ENCODE measurements at places on chromosomes 16 and 17. TPM values are rescaled to one million over a fixed set of nuclear protein-coding genes. Genes with fewer than 3 reads are reported as not detected.

- H3K4me1 ChIP-seq: no peaks in the 10 kb centered on the region
- no peak for DNase-seq
- no peak overlapping the region for H3K4me3 ChIP-seq
- no peaks in the 10 kb centered on the region for H3K36me3 ChIP-seq
These were observed 49.6 kb upstream of the CLEC19A start for GRCh38 chr16:19235886-19236285.

The HIGD1B gene
- 22.3 TPM for total RNA-seq

DNA sequence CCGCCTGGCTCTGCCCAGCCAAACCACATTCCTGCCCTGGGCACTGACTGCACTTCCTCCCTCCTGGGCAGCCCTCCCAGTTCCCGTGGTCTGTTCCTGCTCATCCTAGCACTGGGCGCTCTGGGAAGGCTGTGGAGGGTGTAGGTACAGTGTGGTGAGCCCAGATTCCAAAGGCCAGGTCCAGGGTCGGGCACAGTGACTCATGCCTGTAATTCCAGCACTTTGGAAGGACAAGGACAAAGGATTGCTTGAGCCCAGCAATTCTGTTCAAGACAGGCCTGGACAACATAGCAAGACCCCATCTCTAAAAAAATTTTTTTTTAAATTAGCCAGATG is 30.6 kb downstream of the C16orf74 start:
- peaks cover 4% of the 10 kb centered on the region for H3K27me3 ChIP-seq
- no peak overlapping the region for H3K27ac ChIP-seq
- DNase-seq: no peak
- peaks cover 10% of the 10 kb centered on the region for H3K4me1 ChIP-seq

- DNase-seq: no peak
- H3K27me3 ChIP-seq: no peaks in the 10 kb centered on the region
- no peak overlapping the region for H3K4me3 ChIP-seq
- H3K4me1 ChIP-seq: peaks cover 17% of the 10 kb centered on the region
- H3K36me3 ChIP-seq: peaks cover 46% of the 10 kb centered on the region
These were observed 6.7 kb downstream of the SHMT1 start for GRCh38 chr17:18356624-18357023.

GRCh38 chr17:77424585-77425344 is 284.0 kb downstream of the SEC14L1 start:
- H3K4me1 ChIP-seq: peaks cover 97% of the 10 kb centered on the region
- peak overlapping the region; percentile 80 for H3K27ac ChIP-seq
- H3K27me3 ChIP-seq: no peaks in the 10 kb centered on the region
- H3K36me3 ChIP-seq: no peaks in the 10 kb centered on the region
- H3K4me3 ChIP-seq: peak overlapping the region; percentile 2

DNA sequence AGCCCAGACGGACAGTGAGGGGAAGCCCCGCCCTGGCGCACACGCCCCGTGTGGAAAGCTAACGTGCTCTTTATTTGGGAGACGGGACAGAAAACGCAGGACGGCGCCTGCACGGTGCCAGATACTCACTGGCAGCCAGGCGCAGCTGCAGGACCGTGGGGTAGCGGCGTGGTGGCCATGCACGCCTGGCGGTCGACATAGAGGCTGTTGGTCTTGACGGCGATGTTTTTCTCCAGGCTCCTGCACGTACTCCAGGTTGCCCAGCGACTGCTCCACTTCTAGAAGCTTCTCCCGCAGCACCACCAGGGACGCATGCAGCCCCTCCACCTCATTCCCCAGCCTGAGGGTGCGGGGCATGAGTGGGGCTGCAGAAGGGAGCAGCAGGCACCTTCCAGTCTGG is 5.1 kb upstream of the C1QTNF8 start:
- peaks cover 60% of the 10 kb centered on the region for H3K27me3 ChIP-seq
- H3K27ac ChIP-seq: no peak overlapping the region
- H3K4me3 ChIP-seq: no peak overlapping the region

DNA sequence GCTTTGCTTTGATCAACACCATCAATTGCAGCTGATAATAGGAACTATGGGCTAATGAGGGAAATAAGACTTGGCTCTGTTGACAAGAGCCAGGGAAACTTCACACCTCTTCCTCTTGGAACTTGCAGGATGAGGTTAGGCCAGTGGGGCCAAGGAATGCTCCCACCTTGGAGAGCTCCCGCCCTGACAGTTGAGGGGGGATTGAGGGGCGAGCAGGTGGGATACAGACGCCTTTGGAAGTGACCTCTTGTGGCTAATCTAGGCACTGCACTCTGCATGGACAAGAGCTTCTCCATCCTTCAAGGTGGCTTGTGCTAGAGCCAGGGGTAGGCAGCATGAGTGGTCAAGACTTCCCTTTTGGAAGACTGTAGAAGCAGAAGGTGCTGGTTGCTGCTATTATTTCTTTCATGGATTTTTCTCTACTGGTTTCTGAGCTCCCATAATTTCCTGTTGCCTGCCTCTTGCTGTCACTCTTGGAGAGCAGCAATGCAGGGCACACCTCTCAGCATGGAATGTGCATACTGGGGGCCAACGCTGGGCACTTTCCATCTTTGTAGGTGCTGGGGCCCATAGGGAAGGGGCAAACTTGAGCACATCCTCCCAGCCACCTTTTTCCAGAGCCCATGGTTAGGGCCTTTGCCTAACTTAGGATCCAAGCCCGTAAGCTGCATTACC is 2.3 kb upstream of the PHF12 start:
- DNase-seq: no peak
- H3K4me1 ChIP-seq: peaks cover 10% of the 10 kb centered on the region
- no peaks in the 10 kb centered on the region for H3K27me3 ChIP-seq
- H3K36me3 ChIP-seq: no peaks in the 10 kb centered on the region

The STXBP4 gene
- total RNA-seq: 11.8 TPM

The CNTD1 gene
- 1.6 TPM for total RNA-seq

- peak overlapping the region; percentile 18 for H3K27ac ChIP-seq
- H3K4me3 ChIP-seq: no peak overlapping the region
- no peak for DNase-seq
- H3K36me3 ChIP-seq: no peaks in the 10 kb centered on the region
- H3K27me3 ChIP-seq: no peaks in the 10 kb centered on the region
These were observed 62.7 kb downstream of the IRX6 start for GRCh38 chr16:55386534-55387296.

The CDRT15L2 gene
- total RNA-seq: not detected

The AANAT gene
- not detected for total RNA-seq

DNA sequence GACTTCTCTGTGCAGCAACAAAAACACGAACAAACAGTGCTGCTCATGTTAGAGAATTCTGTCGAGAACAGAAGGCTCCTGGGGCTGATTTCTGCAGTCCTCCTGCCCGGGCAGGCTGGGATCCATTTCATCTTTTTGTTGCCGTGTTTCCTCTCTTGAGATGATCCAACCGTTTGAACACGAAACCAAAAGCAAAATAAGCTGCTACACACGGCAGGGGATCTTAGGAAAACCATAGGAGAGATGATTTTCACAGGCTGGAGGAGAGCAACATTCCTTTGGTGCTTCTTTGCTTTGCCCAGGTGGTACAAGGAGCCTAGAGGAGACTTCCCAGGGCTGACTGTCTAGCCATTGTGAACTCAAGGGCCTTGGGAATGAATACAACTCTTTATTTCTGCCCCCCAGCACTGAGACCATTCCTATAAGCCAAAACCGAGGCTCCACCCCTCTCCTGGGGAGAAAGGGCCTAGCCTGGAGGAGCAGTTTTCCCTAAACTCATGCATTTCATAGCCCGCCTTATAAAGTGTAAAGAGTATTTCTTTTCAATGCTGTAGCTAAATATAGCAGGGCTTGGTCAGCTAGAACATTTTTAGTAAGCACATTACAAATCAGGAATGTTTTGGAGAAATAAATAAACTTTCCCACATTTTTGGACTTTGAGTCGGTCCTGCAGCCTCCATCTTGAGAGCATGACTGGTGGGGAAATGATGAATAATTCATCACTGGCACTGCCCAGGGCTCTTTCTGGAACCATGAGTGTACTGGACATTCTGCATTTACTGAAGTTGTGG is 7.7 kb downstream of the FOXL1 start:
- peaks cover 17% of the 10 kb centered on the region for H3K27me3 ChIP-seq
- no peak overlapping the region for H3K27ac ChIP-seq
- DNase-seq: no peak
- no peaks in the 10 kb centered on the region for H3K4me1 ChIP-seq
- no peak overlapping the region for H3K4me3 ChIP-seq

The MPG gene
- total RNA-seq: 38.5 TPM

The GNAO1 gene
- 1.8 TPM for total RNA-seq

DNA sequence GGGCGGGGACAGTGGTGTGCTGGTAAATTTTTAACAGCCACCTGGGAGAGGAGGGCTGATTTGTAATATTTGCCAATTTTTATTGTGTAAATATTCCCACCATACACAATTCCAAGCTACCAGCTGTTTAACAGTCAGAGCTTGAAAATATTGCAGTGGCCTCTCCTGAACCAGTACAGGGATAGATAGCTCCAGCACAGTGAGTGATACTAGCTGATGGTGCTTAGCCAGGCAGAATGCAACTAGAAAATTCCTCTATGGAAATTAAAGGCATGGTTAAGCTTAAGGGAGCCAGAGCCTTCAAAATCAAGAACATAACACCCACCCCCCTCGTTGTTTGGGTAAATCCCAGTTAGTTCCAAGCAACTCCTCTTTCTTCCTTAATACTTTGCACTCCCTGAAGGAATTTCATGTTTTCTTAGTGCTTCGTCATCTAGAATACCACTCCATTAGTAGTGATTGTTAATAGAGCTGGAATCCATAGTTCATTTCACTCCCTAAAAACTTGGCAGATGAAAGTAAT is 96.6 kb downstream of the CYB561 start:
- H3K36me3 ChIP-seq: peaks cover 2% of the 10 kb centered on the region
- no peaks in the 10 kb centered on the region for H3K27me3 ChIP-seq
- no peak overlapping the region for H3K4me3 ChIP-seq
- H3K4me1 ChIP-seq: no peaks in the 10 kb centered on the region
- no peak overlapping the region for H3K27ac ChIP-seq

The ATP1B2 gene
- 3.1 TPM for total RNA-seq

- no peak overlapping the region for H3K4me3 ChIP-seq
- no peak for DNase-seq
- no peak overlapping the region for H3K27ac ChIP-seq
- peaks cover 64% of the 10 kb centered on the region for H3K36me3 ChIP-seq
These were observed 24.3 kb downstream of the WSB1 start for GRCh38 chr17:27318228-27318627.

DNA sequence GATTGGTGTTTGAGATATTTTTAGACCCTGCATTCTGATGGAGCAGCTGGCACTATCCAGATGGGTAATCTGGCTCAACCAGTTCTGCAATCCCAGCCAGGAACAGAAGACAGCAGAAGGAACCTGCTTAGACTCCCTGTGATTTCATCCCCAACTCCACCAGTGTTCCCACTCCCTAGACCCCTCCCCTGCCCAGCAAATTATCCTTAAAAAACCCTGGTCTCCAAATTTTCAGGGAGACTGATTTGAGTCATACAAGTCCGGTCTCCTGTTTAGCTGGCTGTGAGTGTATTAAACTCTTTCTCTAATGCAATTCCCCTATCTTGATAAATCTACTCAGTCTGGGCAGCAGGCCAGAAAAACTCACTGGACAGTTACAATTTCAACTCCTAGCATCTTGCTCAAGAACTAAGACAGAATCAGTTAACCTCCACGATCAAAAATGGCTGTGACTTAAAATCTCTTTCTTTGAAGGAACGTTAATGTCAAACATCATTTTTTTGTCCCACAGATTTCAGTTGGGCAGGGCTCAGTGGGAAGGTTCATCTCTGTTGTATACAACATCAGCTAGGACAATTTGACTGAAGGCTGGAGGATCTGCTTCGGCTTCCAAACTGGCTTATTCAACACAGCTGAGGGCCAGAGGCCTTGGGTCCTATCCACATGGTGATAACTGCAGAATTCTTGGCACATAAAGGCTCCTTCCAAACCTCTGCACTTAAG is 4.9 kb upstream of the RBL2 start:
- no peak for DNase-seq
- H3K27me3 ChIP-seq: peaks cover 4% of the 10 kb centered on the region
- H3K4me1 ChIP-seq: no peaks in the 10 kb centered on the region
- H3K36me3 ChIP-seq: no peaks in the 10 kb centered on the region
- H3K27ac ChIP-seq: no peak overlapping the region
- no peak overlapping the region for H3K4me3 ChIP-seq

The CBFA2T3 gene
- 14.3 TPM for total RNA-seq

The KRT27 gene
- not detected for total RNA-seq

GRCh38 chr17:67606896-67607604 is 110.7 kb upstream of the NOL11 start:
- H3K27me3 ChIP-seq: no peaks in the 10 kb centered on the region
- H3K36me3 ChIP-seq: no peaks in the 10 kb centered on the region
- no peak overlapping the region for H3K4me3 ChIP-seq
- peaks cover 21% of the 10 kb centered on the region for H3K4me1 ChIP-seq

The HID1 gene
- 28.6 TPM for total RNA-seq

The CCDC200 gene
- total RNA-seq: not detected

GRCh38 chr16:47475786-47476185 is 14.7 kb downstream of the PHKB start:
- H3K4me3 ChIP-seq: no peak overlapping the region
- no peak overlapping the region for H3K27ac ChIP-seq
- H3K4me1 ChIP-seq: peaks cover 3% of the 10 kb centered on the region
- H3K36me3 ChIP-seq: peaks cover 13% of the 10 kb centered on the region
- no peaks in the 10 kb centered on the region for H3K27me3 ChIP-seq

The SMIM36 gene
- total RNA-seq: not detected

DNA sequence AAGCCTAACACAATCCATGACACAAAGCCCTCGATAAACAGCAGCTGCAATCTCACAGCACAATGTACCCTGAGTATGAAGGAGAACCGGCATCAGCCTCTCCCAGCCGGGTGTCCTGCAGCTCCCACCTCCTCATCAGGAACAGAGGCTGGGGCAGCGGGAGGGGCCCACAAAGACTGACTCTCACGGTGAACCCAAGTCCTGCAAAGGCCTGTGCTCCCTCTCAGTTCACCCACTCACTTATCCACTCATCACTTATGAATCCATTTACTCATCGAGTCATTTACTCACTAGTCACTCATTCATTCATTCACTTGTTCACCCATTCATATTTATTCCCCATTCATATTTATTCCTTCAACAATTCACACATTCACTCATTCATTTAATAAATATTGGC is 11.6 kb downstream of the ZNF423 start:
- H3K27me3 ChIP-seq: no peaks in the 10 kb centered on the region
- H3K4me3 ChIP-seq: no peak overlapping the region
- peaks cover 16% of the 10 kb centered on the region for H3K4me1 ChIP-seq
- H3K36me3 ChIP-seq: no peaks in the 10 kb centered on the region

The KRTAP4-9 gene
- not detected for total RNA-seq

- no peak for DNase-seq
- no peaks in the 10 kb centered on the region for H3K4me1 ChIP-seq
- no peaks in the 10 kb centered on the region for H3K36me3 ChIP-seq
- H3K4me3 ChIP-seq: no peak overlapping the region
- no peaks in the 10 kb centered on the region for H3K27me3 ChIP-seq
These were observed 210.4 kb upstream of the N4BP1 start for GRCh38 chr16:48820379-48820778.
